ENCODE measurements at places on chromosomes 2 and 18.

GRCh38 chr2:198100346-198100745 is 296.0 kb downstream of the PLCL1 start:
- DNase-seq = no peak

DNA sequence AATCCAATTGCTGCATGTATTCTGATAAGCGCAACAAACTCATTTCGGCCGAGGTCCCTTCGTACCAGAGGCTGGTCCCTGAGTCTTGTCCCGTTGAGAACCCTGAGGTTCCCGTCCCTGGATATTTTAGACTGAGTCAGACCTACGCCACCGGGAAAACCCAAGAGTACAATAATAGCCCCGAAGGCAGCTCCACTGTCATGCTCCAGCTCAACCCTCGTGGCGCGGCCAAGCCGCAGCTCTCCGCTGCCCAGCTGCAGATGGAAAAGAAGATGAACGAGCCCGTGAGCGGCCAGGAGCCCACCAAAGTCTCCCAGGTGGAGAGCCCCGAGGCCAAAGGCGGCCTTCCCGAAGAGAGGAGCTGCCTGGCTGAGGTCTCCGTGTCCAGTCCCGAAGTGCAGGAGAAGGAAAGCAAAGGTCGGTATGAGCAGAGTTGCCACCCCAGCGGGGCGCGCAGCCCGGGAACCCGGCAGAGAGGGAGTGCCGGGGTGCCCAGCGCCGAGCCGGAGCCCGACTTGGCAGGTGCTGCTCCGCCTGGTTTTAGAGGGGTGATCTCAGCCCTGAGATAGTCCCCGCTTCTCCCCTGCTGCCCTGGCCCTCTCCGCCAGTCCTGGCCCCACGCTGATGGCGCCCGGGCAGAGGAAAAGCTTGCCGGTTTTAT is 714 bp downstream of the HOXD10 start:
- no peak for DNase-seq

GRCh38 chr2:239917957-239918481 is 107.1 kb downstream of the NDUFA10 start:
- DNase-seq = no peak

DNA sequence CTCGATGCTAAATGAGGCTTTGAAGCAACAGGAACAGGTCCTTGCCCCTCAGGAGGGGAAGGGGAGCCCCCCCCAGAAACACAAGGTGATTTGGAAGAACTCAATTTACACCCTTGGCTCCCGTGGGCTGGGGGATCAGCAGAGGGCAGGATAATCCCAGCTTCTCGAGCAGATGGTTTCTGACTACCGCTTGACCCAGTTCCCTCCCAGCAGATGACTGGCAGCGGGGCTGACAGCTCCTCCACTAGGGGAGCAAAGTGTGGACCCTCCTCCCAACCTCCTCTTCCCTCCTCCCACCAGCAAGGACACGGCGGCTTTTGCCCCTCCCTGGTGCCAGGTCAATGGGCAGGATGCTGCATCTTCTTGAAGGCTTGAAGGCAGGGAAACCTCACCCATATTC is 3.5 kb upstream of the INHBB start:
- DNase-seq = no peak

DNA sequence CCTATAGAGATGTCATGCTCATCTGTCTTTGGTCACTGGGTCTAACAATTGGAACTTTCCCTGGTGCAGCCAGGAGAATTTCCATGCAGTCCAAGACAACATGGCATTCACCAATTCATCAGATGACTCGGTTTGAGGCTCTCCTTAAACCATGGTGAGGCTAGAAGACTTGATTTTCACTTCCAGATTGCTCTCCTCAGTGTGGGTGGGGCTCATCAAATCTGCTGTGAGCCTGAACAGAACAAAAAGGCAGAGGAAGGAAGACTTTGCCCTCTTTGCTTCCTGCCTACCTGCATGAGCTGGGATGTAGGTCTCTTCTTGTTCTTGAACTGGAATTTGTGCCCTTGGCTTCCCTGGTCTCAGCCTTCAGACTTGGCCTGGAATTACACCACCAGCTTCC is 203.4 kb upstream of the TRIB2 start:
- DNase-seq = no peak

GRCh38 chr2:147081831-147082230 is 763.0 kb upstream of the ACVR2A start:
- no peak for DNase-seq

DNA sequence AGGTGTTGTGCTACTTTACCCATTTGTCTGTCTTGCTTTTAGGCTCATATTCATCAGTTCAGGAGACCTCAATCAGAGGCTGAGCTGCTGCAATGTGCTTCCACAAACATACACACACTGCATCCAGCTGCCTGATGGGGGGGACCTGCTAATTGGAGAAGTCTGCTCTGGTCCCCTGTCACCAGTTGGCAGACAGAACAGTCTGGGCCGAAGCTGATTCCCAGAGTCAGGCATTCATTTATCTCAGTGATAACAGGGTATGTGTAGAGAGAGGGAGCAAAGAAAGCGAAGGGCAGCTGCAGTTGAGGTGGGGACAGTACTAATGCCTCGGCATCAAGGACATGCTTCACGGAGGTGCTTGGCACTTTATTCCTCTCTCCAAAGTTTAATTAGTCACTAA is 584.3 kb upstream of the PIK3C3 start:
- no peak for DNase-seq

- no peak for DNase-seq
Measured at GRCh38 chr2:204452464-204453023, 92.7 kb upstream of the PARD3B start.

- DNase-seq = no peak
Measured at GRCh38 chr18:3180325-3180724, 39.4 kb downstream of the MYOM1 start.

DNA sequence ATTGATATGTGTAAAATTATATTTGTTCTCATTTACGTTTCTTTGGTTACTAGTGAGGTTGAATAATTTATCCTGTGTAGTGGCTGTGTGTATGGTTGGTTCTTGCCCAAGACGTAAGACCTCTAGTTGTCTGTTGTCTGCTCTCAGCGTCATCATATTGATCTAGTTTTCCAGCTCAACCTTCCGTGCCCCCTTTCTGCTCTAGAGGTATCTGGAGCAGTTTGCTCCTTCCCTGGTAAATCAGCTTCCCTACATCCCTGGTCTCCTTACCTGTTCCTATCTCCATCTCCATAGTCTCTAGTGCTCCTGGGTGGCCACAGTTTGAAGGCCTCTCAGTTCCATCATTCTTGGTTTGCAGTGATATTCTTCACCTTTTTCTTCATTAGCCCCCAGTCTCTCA is 1.2 kb downstream of the SMYD5 start:
- DNase-seq = no peak

DNA sequence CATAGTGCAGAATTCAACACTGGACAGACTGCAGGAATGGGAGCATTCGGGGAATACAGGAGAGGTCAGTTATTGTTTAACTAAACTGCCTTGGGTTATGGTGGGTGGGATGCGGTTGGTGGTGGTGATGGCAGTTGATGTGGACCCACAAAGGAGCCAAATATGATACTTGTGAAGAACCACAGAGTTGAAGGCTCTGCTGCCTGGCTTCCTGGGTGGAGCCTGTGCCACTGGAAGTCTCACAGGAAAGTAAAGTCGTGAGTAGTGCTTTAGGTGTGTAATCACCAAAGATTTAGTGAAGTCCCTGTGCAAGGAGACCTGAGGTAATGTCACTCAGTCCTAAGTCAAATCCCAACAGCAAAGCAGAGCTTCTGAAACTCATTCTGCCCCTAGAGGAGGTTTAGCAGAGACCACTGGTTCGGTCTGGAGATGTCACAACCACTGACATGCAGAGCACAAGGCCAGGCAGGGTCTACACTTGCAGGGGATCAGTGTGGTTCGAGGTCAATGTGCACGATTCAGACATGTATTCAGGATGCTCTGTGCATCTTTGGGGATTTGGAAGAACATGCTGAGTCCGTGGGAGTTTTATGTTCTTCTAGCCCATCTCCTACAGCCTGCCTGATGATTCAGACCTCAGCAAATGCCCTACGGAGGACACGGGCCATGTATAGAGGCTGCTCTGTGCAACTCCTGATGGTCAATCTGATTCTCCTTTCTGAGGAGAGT is 1150.9 kb downstream of the RPIA start:
- no peak for DNase-seq

- peak; percentile 15 for DNase-seq
Measured at GRCh38 chr2:65142515-65142914, 12.6 kb upstream of the RAB1A start.

GRCh38 chr2:206635015-206635414 is 7.3 kb upstream of the FAM237A start:
- no peak for DNase-seq

- no peak for DNase-seq
Measured at GRCh38 chr2:156574112-156574511, 137.9 kb downstream of the GPD2 start.
